ENCODE measurements at places on chromosomes 11 and 22.

DNA sequence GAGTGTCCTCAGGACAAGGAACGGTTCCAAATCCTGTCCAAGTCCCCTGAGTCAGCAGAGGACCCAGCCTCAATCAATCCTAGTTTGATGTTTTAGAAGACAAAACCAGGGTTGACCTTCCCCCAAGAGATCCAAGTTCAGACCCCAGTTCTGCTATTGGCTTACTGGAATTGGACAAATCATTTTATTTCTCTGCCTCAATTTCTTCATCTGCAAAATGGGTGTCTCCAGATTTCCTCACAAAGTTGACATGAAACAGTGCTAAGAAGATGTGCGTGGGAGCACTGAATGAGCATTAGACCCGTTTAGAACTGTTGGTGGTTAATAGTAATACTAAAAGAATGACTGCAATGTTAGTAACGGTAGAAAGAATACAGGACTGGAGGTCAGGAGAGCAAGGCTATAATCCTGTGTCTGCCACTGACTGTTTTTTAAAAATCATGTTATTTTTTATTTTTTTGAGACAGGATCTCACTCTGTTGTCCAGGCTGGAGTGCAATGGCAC is 32.8 kb upstream of the SCUBE1 start:
- peak; percentile 55 for DNase-seq

- peak; percentile 45 for DNase-seq
Observed at GRCh38 chr11:35305670-35306382, 113.5 kb downstream of the SLC1A2 start.

GRCh38 chr11:59224351-59224928 is 11.7 kb upstream of the MPEG1 start:
- DNase-seq: no peak

DNA sequence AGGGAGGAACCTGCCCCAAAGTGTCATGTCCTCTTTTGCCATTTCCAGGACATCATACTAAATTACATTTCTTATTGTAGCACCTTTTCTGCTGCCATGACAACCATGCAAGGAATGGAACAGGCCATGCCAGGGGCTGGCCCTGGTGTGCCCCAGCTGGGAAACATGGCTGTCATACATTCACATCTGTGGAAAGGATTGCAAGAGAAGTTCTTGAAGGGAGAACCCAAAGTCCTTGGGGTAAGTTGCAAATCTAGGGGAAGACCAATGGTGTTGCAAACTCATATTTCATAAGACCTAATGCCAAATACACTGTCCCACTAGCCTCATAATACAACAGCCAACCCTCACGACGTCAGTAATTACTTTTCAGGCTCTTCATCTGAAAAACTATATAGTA is 11.7 kb downstream of the MS4A4A start:
- no peak for DNase-seq

DNA sequence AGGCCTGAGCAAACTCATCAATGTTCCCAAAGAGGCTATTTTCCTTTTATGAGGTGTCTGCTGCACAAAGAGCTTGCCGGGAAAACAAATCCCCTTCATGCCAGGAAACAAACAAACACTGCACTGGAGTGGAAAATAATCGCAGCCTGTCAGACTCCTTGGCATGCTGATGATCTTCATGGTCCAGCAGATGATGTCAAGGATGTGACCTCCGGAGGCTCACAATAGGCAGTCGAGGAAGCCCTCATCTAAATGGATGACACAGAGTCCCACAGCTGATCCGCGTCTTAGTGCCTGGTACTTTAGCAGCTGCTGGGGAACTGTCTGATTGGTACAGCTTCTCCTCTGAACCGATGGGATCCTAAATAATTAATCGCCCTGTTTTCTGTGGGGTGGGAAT is 187.6 kb downstream of the TENM4 start:
- no peak for DNase-seq

GRCh38 chr11:706957-707816 is 1.2 kb downstream of the EPS8L2 start:
- peak; percentile 48 for DNase-seq

GRCh38 chr22:44516841-44517240 is 18.8 kb upstream of the RTL6 start:
- no peak for DNase-seq

- DNase-seq: peak; percentile 77
Observed at GRCh38 chr22:41447435-41448188, 1.0 kb upstream of the TOB2 start.

- no peak for DNase-seq
Observed at GRCh38 chr11:46410021-46410420, 18.4 kb upstream of the CHRM4 start.

- DNase-seq: no peak
Observed at GRCh38 chr11:130457623-130458409, 9.4 kb downstream of the ADAMTS15 start.

- no peak for DNase-seq
Observed at GRCh38 chr11:69483691-69484426, 2.4 kb downstream of the LINC01488 start.

GRCh38 chr11:7522121-7522520 is 8.3 kb downstream of the PPFIBP2 start:
- DNase-seq: no peak

- DNase-seq: no peak
Observed at GRCh38 chr11:92531065-92531739, 306.6 kb downstream of the FAT3 start.

DNA sequence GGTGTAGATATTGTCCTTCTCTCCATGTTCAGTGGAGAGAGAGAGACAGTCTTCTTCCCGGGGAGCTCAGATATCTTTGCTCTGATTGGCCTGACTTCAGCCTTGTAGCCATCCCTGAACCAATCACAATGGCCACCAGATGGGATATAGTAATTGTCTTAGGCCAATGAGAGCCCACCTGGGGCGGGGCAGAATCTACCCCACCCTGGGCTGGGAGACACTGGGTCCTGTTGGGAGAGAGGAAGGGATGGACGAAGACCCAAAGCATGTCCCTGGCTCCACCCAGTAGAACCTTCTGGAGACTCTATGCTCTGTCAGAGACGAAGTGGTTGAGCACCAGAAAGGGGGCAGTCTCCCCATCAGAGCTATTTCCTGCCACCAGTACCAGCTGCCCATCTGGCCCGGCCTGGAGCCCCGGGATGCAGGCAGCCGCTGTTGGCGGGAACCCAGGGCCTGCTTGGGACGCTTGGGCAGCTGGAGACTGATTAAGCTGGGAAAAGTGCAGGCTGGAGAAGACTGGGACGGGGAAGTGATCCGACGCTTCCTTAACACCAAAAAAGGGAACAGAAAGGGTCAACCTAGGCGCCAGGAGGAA is 31.6 kb upstream of the CBX7 start:
- peak; percentile 45 for DNase-seq

- DNase-seq: peak; percentile 60
Observed at GRCh38 chr22:31753005-31753633, 700 bp upstream of the DEPDC5 start.

- DNase-seq: no peak
Observed at GRCh38 chr11:95076416-95076815, 9.7 kb downstream of the SRSF8 start.

GRCh38 chr22:33807470-33807869 is 112.8 kb downstream of the LARGE1 start:
- DNase-seq: no peak

DNA sequence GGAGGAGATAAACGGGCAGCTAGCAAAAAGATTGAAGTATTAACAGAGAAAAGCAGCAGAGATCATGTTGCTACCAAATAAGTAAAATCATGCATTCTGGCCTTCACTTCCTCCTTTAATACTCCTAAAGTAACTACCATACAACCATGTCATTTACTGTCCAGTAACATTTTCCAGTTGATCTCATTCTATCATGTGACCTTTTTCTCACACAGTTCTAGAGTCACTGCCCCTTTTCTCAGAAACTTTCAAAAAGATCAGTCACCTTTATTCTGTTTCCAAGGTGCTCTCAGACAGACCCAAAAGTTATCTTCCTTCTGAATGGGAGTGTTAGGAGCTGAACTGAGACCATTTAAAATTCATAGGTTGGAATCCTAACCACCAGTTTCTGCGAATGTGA is 984.4 kb downstream of the FAM181B start:
- DNase-seq: no peak

GRCh38 chr22:24291515-24292201 is 21.0 kb downstream of the SPECC1L start:
- no peak for DNase-seq

DNA sequence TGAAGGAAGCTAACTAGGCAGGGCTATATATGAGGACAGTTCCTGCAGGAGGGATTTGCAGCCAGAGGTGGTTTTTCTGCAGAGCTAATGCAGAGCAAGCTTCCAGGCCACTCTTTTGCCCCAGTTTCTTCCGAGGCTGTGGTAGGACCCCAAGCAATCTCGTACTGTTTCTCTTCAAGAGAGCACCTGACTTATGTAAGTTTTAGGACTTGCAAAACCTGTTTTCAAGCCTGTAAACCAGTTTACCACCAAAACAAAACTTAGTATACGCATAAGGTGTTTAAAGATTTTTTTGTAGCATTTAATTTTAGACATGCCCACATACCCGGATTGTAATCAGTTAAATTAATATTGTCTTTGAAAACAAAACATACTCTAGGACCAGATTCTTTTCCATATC is 7.7 kb upstream of the APLP2 start:
- DNase-seq: no peak

DNA sequence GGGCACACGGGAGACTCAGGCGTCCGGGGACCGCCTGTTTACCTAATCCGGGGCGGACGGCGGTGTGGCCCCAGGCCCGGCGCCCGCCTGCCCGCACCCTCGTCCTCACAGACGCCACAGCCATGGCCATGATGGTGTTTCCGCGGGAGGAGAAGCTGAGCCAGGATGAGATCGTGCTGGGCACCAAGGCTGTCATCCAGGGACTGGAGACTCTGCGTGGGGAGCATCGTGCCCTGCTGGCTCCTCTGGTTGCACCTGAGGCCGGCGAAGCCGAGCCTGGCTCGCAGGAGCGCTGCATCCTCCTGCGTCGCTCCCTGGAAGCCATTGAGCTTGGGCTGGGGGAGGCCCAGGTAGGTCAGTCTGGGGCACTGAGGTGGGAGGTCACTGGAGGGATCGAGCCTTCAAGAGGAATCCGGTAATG is 10.0 kb upstream of the RAB1B start:
- no peak for DNase-seq

DNA sequence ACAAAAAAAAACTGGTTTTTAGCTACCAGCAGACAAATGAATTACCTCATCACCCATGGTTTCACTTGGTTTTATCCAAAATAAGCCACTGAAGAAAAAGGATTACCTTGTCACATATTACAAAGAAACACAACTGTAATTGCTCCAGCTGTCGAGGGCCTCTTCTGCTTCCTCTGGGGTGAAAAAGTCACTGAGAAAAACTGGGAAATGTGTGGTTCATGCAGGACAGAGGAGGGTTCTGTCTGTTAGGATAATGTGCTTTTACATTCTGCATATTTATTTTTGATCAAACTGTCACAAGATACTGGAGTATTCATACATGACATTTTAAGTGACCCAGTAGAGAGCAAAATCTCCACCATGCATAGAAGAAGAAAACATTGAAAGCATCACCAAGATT is 211.7 kb downstream of the NAV2 start:
- no peak for DNase-seq

GRCh38 chr11:15179167-15179566 is 64.4 kb downstream of the INSC start:
- no peak for DNase-seq

DNA sequence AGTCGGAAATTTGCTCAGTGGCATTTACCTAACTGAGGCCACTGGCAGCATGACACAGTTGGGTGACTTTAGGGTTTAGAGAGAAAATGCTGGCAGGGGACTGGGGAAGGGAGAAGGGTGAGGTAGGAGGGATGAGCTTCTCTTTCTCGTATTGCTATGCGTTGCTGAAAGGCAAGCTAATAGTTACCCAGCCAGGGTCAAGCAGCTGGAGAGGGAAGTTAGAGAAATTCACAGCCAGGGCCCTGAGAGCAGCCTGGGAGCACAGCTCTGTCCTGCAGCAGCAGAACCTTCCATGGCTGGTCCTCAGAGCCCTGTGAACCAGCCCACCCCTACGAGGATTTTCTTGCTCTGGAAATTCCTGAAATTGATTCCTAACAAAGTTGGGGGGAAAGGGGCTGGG is 679.6 kb downstream of the NTM start:
- DNase-seq: no peak

GRCh38 chr11:34356130-34356529 is 1.7 kb downstream of the ABTB2 start:
- peak; percentile 28 for DNase-seq

DNA sequence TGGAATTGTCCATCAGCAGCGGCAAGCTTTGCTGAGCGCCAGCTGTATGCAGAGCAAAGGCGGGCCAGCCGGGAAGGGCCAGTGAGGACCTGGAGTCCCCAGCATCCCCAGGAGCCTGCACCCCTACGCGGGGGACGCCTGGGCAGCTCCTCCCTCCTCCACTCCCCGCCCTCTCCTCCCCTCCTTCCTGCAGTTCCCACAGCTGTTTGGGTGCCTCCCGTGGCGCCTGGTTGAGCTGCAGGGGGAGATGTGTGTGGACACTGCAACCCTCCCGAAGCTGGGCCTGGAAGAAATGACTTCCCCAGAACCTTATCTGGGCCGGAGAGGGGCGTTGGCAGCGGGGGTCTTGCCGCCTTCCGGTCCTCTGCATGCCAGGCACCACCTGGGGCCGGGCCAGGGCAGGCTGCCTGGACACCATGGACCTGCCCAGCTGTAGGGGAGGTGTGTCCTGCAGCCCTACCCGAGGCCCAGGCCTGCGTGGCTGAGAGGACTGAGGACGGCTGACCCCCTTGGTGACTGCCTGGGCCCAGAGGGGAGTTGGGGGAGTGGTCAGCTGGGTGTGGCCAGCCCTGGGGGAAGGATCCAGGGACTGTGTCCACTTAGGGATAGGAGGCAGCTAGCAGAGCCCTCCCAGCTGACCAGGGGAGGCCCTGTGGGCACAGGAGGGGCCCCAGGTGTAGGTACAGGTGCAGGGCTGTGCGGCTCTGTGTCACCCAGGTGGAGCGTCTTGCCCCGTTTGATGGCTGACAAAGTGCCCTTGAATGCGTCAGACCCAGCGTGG is 16.8 kb upstream of the MUC6 start:
- DNase-seq: no peak

GRCh38 chr11:75185866-75186265 is 35.0 kb downstream of the SLCO2B1 start:
- DNase-seq: no peak

GRCh38 chr22:48404801-48405447 is 1422.7 kb downstream of the BRD1 start:
- no peak for DNase-seq

DNA sequence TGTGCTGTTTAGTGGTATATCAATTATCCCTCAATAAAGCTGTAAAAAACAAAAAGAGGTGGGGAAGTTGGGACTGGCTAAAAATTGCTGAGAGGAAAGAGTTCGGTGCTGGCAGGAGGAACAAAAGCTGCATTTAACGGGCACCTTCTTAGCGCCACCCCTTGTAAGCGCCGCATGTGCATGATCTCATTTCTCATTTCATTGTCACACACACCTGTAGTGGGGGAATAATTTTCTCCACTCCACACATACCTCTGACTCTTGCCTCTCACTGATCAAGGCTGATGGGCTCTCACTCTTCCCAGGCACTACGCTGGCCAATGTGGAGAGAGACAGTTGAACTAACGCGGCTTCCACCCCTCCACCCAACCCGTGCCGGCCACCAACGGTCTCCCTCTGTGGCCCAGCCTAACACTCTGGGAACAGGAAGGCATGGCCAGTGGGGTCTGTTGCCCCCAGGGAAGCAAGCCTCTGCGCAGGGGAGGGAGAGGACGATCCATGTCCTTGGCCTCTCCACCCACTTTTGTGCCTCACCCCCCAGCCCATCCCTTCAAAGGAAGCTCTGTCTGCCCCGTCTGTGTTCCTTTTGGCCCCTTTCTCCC is 186.7 kb upstream of the SYT13 start:
- no peak for DNase-seq

All from ELR (cell line).